ENCODE measurements at places on chromosomes 6 and 20.

DNA sequence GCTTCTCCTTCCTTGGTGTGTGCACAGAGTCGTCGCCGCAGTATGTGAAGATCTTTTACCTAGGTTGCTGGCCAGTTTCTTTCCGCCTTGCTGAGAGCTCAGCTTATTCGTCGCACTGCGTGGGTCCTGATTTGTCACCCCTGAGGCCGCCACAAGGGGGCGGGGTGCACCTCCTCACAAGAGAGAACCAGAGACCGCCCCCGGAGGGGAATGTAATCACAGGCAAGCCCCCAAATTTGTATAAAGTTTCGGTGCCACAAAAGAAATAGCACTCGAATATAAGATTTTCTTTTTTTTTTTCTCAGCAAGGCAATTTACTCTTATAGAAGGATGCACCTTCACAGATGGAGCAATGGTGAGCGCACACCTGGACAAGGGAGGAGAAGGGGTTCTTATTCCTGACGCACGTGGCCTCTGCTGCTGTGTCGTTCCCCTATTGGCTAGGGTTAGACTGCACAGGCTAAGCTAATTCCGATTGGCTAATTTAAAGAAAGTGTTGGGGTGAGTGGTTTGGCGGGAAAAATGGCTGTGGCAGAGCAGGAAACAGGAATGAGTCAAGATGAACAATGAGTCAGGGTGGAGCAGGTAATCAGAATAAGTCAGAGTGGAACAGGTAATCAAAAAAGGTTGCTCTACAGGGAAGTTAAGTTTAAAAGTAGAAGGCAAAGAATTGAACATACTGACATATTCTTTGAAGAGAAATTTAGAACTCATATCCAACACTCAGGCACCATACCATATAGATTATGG lies 19.5 kb downstream of the NCOA3 start:
- DNase-seq, result peak; percentile 37

GRCh38 chr6:163001330-163001729 lies 273.6 kb downstream of the PACRG start:
- no peak for DNase-seq

- DNase-seq, result no peak
Observed at GRCh38 chr6:74505391-74505790, 700.5 kb downstream of the COL12A1 start.

DNA sequence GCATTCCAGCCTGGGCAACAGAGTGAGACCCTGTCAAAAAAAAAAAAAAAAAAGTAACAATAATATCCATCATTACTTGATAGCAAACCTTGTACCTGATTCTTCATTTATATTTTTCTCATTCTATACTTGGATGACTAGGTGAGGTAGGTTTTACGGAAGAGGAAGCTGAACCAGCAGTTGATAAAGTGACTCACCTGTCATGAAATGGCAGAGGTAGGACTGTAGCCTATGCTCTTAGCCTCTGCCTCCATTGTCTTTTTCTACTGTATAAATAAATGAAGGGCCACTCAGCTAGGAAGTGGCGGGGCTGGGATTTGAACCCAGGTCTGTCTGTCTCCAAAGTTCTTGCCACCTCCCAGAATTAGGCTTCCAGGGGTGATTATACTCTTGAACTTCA lies 20.7 kb upstream of the EPB41L1 start:
- peak; percentile 32 for DNase-seq

GRCh38 chr6:110534731-110535492 lies 58.5 kb upstream of the SLC22A16 start:
- peak; percentile 60 for DNase-seq

DNA sequence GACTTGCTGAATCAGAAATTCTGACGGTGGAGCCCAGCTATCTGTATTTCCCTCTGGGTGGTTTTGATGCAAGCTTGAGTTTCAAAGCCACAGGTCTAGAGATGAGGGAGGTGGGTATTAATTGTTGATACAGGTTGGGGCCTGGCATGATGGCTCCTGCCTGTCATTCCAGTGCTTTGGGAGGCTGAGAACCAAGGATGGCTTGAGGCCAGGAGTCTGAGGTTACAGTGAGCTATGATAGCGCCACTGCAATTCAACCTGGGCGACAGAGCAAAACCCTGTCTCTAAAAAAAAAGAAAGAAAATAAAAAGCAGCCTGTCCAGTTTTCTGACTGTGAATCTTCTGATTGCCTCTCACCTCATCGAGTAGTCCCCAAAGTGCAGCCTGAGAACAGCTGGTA lies 184.8 kb upstream of the SASH1 start:
- peak; percentile 68 for DNase-seq

DNA sequence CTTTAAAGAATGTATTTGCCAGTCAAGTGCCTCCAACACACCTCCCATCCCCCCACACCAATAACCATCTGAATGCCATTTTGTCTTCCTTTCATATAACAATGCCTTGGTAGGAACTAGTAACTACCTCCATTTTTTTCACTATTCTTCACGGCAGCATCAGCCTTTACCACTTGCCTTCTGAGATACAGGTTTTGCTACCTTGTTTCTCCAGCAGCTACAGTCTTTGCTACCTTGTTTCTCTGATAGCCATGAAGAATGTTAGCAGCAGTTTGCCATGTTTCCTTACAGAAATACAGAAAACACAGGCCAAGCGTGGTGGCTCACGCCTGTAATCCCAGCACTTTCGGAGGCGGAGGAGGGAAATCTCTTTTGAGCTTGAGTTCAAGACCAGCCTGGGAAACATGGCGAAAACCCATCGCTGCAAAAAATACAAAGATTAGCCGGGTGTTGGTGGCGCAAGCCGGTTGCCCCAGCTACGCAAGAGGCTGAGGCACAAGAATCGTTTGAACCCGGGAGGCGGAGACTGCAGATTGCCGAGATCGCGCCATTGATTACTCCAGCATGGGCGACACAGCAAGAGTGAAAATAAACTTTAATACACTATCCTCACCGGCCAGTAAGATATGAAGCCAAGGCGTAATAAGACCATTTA lies 100.9 kb downstream of the HFE start:
- peak; percentile 45 for DNase-seq

DNA sequence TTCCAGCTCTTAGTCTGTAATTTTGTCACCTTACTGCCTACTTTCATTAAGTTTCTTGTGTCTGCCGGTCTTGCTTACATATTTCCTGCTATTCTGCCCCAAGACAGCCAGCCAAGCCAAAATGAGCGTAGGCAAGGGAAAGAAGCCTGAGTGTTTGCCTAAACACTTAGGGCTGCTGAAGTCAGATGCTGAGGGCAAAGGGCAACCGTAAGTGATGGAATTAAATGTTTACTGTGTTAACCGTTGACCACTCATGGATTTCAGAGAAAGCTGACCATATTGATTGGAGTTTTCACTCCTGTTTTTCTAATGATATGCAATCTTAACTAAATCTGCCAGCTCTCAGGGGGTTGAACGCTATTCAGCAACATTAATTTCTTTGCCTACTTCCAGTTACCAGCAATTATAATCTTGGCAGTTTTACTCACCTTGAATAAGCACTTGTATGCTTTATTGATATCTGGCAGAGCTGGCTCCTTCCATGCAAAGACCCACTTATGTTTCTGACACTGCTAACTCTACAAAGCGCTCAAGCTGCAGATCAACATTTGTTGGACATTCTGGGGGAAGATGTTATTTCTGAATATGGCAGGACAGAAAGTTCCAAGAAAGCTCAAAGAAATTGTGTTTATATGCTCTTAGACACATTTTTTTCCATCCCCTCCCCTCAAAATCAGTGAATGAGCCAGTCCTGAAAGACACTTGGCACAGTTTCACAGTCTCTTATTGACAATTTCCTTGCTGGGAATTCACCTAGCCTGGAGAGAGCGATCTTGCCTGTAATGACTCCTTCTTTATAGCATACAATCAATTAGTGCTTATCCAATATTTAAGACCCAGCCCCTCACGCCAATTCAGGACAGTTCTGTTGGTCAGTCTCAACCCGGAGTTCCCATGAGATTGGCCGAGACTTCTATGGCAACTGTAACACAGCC lies 183.8 kb downstream of the PLCB1 start:
- DNase-seq, result no peak

DNA sequence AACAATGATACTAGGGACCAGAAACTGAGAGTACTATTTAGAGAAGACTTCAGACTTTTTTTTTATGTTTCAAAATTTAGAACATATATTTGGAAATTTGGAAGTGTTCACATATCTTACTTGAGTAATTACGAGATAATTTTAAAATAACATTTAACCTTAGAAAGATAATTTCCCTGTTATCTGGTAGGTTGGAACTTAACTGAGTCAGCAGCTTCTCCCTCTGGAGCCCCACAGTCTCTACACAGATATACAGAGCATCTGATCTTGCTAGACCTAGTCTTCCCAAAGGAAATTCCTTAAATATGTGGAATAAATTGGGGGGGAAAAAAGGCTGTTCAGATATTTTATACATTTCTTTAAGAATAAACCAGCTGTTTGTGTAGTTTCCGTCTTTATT lies 48.6 kb downstream of the TSPYL4 start:
- no peak for DNase-seq

GRCh38 chr6:143828572-143828971 lies 14.6 kb upstream of the LTV1 start:
- no peak for DNase-seq

GRCh38 chr6:163243083-163243482 lies 171.4 kb upstream of the QKI start:
- DNase-seq, result no peak

- DNase-seq, result no peak
Observed at GRCh38 chr20:41308726-41309413, 8.7 kb downstream of the ZHX3 start.

DNA sequence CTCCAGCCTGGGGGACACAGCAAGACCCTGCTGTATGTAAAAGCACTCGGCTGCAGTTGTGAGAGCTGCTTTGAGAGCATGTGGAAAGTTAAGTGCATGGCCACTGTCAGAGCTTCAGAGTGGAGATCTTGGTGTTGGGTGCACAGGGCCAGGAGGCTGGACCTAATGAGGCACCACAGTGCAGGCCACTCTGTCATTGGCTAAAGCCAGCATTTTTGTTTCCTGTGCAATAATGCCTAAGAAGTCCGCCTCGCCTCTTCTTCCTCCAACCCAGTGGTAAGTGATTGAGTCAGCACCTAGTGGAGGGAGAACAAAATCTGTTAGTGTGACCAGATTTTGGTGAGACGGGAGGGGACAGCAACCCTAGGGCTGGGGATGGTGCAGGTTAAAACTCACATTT lies 60.6 kb downstream of the SSR1 start:
- DNase-seq, result no peak
